ENCODE measurements at places on chromosomes 2 and 18.

- DNase-seq, result peak; percentile 44
These were observed 20.9 kb upstream of the DNMT3A start for GRCh38 chr2:25362434-25363145.

DNA sequence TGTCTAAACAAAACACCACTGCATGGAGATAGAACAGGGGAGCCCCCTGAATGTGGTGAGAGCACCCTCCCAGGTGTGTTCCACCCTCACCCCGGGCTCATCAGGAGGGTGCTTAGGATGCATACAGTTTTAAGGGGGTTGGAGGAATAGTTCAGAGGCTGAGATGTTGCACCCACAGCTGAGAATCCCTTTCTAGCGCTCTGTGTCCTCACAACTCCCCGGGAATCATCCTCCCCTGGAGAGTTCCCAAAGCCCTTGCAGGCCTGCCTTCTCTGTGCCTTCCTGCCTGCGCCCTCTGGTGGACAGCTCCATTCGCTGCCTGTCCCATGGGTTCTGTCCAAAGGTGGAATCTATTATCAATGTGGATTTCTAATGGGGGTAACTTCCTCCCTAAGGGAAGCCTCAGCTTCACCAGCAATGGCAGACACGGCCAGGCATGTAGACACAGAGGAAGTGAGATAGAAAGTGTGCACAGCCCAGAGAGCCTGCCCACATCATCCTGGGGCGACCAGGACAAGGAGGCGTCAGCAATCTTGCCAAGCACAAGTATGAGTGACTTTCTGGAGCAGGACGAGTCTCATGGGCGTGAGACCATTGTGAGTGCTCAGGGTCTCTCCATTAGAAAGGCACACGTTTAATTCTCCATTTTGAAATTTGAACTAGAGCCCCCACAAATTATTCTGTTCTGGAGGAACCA is 1.2 kb upstream of the UGT1A5 start:
- DNase-seq, result peak; percentile 66

DNA sequence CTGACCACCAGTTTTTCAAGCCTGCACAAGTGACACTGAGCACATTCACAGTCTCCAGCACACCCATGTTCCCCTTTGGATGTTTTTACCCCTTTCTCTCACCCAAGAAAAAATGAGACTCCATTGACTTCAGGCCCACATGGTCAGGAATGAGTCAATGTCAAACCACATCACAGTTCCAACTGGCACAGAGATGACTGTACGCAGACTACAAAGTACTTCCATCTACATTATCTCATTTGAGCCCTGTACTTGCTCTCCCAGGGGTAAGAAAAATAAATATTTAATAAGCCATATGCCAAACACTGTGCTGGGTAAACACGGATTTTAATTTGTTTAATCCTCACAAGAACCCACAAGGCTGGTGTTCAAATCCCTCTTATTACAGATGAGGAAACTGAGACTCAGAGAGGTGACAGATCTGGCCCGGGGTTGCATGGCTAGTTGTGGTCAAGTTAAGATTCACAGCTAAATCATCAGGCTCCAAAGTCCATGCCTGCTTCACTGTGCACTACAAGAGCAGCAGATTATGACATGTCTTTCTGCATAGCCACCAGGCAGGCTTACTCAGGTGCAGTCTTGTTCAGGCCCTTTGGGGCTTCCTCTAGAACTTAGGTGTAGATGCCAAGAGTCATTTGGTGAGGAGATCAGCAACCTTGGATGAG is 106.1 kb downstream of the TXNL1 start:
- DNase-seq, result no peak

DNA sequence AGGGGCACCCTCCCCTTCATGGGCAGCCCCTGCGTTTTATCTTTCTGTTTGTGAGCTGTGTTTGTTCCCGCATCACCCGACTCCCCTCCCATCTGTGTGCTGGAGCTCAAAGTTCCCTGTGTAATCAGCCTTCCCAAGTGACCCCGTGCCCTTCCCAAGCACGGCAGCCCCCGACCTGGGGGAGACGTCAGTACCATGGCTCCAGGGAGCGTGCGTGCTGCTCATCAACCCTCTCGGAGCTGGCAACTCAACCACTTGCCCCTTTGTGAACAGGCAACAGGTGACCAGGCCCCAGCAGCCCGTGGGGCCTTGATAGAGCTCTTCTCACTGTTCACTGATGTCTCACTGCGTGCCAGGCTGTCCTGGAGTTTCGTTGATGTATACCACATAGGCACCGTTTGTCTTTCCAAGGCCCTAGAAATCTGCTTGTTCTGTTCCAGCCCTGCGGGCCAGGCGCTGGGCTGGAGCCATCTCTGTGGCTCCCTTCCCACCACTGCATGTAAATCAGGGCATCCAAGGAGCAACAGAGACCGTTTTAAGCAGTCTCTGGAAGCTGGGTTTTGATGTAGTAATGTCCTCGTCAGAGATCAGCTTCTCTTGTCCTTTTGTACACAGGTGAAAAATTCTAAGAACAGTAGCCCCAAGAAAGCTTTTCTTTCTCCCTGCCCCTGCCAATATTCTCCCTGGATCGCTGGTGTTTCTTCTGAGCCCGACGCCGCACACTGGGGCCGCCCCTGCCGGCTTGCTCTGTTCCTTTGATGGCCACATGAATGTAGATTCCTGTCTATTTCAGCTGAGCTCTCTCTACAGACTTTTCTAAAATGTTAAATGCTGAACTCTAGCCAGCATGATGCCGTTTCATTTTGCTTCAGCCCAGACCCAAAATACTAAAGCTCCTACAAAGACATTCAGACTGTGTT is 107.0 kb upstream of the PTPRM start:
- no peak for DNase-seq

- no peak for DNase-seq
These were observed 92.2 kb upstream of the ITGB6 start for GRCh38 chr2:160292225-160292624.

- no peak for DNase-seq
These were observed 2.1 kb upstream of the OTX1 start for GRCh38 chr2:63048367-63049171.

- no peak for DNase-seq
These were observed 204.1 kb downstream of the CTIF start for GRCh38 chr18:48742706-48743475.

DNA sequence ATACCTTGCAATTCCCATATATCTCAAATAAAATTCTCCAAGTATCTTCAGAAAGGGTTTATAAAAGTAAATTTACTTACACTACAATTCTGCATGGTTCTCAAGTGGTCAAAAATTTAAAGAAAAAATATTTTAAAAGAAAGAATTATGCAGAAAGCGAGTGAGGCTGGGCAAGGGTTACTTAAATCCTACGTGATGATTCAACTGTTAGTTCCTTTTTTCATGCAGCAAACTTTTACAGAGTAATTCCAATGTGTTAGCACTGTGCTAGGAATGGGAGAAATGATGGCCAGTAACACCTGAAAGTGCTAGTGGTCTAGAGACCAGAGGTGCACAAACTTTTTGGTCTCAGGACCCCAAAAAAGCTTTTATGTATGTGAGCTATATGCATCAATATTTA is 133.4 kb downstream of the ATAD2B start:
- no peak for DNase-seq

DNA sequence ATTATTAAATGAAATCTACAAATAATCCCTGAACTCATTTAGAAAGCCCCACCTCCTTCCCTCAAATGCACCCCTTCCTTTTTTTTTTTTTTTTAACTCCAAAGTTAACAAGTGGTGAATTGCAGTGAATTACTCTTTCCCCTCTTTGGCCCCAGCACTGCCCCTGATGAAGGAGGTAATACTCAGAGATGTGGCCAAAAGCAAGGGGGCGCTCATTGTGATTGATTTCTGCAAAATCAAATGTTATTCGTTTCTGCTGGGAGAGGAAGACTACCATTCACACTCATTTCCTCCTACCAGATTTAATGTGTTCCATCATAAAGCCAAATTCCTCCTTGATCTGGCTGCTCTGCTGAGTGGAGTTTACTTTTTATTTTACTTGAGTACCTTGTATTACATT is 259.4 kb downstream of the GPD2 start:
- no peak for DNase-seq

DNA sequence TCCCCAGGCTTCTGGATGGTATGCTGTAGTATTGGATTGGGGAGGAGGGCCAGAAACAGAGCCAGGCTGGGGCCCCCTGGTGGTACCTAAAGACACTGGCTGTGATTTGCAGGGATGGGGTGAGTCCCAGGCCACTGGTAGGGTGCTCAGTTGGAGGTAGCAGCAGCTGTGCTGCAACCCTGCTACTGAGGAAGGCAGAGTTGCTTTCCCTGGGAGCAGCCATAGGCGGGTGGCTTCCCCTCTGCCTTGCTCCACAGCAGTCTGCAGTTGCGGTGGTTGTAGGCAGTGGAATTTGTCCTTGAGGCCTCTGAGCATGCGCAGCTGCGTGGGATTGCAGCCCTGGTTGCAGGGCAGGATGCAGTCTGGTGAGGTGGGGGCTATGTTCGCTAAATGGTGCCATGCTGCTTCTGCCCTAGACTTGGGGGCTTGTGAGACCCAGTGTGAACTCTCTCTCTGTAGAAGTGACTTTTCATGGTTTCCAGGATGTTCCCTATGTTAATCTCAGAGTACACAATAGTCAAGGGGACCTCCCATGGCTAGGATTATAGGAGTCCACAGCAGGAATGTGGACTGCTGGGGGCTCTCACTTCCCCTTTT is 443.5 kb downstream of the XIRP2 start:
- no peak for DNase-seq

GRCh38 chr2:177633910-177634294 is 241.3 kb downstream of the AGPS start:
- no peak for DNase-seq

GRCh38 chr2:203897544-203897943 is 30.0 kb downstream of the CTLA4 start:
- no peak for DNase-seq

DNA sequence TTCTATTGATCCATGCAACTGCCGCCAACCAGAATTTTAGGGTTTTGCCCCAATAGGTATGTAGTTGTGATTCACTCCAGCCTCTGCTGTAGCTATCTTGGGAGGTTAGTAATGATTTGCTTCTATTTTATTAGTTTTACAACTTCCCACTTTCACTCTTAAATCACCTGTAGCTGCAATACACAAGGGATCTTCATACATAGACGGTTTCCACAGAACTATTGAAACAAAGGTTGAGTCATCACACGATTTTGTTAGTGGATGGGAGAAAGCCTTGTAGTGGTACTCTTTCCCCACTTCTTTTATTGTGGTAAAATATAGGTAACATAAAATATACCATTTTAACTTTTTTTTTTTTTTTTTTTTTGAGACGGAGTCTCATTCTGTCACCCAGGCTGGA is 104.2 kb upstream of the SPRED2 start:
- DNase-seq, result no peak

DNA sequence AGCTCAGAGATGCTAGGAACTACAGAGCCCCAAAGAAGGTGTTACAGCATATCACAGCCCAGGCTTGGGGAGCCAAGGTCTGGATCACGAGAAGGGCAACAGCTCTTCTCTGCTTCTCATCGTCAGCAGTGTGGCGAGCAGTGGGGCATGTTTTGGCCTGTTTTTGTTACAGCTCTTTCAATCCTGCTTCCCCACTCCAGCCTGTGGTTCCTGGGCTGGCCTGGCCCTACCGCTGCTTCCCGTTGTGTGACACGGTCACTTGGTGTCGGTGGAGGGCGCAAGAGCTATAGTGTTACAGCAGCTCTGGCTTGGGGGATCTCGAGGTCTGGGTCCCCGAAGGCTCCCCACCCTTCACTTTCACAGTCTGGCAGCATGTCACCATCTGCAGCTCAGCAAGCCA is 870.2 kb downstream of the CBLN2 start:
- no peak for DNase-seq

DNA sequence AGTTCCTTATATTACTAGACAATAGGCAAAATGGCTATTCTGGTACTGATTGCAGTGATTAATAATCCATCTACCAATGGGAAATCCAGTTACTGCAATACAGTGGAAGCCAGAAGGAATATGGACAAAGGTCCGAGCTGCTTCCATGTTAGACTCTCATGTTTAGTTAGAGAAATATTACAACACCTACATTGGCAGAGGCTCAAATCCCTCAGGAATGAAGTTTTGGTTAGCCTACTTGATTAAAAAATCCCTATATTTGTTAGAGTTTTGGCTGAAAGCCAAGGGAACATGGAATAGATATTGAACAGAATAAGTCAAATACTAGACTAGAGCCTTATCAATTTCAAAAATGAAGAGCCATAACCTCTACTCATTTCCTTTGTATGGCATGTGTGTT is 48.5 kb downstream of the ARL6IP6 start:
- DNase-seq, result no peak

GRCh38 chr18:21831413-21831831 is 90.8 kb downstream of the MIB1 start:
- DNase-seq, result no peak

GRCh38 chr2:48398285-48399002 is 131.5 kb upstream of the STON1 start:
- no peak for DNase-seq

DNA sequence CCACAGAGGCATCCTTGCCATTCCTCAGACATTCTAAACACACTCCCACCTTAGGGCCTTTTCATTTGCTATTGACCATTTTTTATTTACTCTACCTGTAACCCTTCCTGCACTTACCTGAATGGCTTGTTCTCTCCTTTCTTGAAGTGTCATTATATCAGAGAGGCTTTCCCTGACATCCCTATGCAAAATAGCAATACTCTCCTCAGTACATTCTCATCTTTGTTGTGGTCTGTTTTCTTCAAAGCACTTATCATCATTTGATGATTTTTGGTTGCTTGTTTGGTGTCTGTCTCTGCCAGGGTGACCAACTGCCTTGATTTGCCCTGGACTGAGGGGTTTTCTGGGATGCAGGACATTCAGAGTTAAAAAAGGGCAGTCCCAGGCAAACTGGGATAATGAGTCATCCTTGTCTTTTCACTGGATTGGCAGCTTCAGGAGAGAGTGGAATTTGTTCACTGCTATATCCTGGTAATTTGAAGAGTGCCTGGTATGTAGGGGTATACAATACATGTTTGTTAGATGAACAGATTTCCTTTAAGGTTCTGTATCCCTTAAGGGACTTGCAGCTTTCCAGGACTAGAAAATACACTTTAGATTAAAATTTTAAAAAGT is 102.4 kb downstream of the BABAM2 start:
- DNase-seq, result no peak

DNA sequence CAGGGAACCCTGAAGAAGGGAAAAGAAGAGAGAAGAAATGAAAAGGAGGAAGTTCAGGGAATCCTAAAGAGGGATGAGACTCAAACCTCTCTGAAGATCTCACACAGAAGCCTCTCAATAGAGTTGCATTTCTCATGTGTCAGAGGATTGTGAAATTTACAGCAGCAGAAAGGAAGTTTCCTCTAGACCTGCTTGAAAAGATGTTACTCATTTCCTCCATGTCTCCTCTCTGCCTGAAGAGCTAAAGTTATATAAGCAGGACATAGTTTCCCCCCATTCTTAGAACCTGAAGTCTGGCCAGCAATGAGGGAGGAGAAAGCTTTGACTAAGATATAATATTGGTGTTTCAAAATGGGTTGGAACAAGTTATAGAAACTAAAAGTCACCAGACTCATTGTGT is 1155.6 kb downstream of the LRP1B start:
- no peak for DNase-seq

GRCh38 chr2:175022923-175023322 is 17.7 kb upstream of the CHN1 start:
- no peak for DNase-seq

Data from activated gamma-delta T cell treated with Interleukin-2 at 50 U/mL for 16 hours (primary cell).